Activated T-cell treated with anti-CD3 and anti-CD28 coated beads, Interleukin-2, amount 50 U/mL, for 48 hours (primary cell): ENCODE measurements at places on chromosomes 13 and 19.

- no peak for DNase-seq
Observed at GRCh38 chr13:84430015-84430414, 547.7 kb upstream of the SLITRK1 start.

GRCh38 chr13:37899753-37900152, 30.2 kb upstream of the TRPC4 start:
- DNase-seq: no peak

- DNase-seq: no peak
Observed at GRCh38 chr19:588741-589692, 664 bp upstream of the HCN2 start.

- no peak for DNase-seq
Observed at GRCh38 chr13:69956839-69957238, 150.8 kb upstream of the ATXN8OS start.

DNA sequence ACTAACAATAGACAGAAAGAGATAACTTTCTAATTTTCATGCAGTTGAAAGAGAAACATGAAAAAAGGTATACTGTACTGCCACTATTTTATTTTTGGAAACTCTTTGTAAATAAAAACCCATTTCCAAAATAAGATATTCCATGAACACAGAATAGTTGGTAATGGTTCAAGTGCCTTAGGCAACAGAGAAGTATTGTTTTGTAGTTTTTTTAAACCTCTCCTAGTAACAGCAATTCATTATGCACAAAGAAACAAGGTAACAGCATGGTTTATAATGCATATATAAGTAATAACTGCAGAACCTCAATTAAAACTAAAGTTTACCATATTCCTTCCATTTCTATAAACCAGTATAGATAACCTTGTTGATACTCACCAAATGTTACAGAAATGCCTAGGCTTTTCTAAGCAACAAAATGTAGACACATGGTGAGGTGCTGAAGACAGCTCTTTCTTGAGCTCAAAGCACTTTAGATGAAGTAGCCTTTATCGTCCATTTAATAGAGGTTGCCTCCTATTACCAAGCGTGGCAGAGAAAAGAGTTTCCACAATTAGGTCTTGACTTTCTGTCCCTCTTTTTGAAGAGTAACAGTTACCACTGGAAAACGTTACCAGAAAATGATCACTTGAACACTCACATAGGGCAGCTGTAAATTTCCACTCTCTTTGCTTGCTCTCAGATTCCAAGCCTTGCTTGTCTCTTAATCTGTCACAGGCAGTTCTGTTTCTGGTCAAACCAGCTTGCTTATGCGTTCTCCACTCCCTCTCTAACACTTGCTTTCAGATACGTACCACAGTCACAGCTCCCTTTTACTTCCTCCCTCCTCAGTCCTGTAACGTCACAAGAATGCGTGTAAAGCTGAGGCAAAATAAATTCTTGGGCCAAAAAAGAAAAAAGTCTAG, 42.9 kb downstream of the CAB39L start:
- no peak for DNase-seq

DNA sequence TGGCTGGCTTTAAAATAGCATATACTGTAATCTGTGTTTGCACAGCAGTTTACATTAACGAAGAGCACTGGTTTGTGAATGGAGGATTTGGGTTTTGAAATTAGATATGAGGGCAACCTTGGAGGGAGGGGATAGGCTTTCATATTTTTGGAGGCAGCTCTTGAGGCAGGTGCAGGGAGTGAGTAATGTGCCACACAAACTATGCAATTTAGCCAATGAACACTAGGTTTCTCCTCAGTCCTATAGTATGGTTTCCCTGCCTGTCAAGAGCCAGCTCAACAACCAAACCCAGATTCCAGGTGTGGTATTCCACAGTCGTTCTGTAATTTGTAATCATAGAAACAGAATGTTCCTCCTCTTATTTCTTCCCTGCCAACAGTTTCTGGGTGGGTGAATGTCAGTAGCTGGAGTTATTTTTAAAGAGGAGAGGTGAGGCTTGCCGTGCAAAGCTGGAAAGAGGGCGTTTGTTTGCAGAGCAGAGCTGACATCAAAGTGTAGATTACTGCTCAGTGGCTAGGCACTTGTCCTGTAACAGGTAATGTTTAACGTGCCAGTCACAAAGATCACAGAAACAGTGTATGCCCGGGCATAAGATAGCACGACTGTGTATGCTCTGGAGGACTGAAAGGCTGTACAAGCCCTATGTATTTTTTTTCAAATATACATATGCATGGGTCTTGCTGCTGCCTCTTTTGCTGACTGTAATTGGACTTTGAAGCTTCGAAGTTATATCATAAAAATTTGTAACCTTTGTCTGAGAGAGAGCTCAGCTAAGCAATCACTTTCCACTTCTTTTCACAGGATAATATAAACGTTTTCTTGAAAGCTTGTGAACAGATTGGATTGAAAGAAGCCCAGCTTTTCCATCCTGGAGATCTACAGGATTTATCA, 124.2 kb downstream of the LMO7 start:
- DNase-seq: no peak

- DNase-seq: no peak
Observed at GRCh38 chr13:49098198-49098597, 121.9 kb upstream of the MLNR start.

DNA sequence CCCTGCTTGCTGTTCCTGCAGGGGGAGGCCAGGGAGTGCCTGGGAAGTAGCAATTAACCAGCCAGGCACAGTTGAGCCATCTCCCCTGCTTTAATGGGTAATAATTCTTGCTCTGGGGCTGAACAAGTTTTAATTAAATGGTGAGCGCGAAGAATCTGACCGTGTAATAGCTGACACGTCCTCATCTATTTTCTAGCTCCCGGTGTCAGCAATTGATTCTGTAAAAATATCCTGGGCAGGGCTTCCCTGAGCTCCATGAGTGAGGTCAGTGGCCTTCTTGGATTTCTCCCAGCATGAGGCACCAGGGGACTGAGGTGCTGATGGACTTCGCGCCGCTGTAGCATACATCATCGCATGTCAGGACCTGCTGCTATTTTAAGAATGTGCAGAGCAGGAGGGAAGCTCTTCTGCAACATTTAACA, 26.9 kb downstream of the SIPA1L3 start:
- no peak for DNase-seq

DNA sequence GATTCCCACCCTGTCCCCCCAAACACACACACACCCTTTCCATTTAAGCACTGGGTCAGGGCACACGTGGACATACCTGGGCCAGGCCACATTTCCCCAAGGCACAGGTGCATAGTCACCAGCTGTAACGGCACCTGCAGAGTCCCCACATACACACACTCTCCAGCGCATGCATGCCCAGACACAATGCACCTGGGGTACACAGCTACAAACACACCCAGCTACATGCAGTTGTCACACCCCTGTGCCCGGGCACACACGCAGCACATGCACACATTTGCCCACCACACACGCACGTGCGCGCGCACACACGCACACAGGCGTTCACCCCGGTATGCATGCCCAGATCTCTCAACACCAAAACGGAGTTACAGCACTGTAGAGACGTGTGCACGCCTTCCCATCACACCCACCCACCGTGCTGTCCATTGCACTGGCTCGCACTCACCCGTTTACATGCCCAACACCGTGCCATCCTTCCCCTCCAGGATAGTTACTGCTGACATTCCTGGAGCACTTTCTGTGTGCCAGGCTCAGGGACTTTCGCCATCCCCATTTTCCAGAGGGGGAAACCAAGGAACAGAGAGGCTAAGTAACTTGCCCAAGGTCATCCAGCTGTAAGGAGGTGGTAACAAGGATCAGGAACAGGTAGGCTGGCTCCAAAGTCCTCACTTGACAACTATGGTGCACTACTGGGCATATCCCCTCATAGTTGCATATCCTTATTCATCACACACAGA, 749 bp upstream of the SHANK1 start:
- DNase-seq: no peak
